ENCODE measurements at places on chromosomes 2 and 18. TPM values are rescaled to one million over a fixed set of nuclear protein-coding genes. Genes with fewer than 3 reads are reported as not detected.

Gene GKN2
- not detected for total RNA-seq

Gene MYO3B
- total RNA-seq, result 0.23 TPM

Gene HOXD13
- not detected for total RNA-seq

Gene REG1B
- total RNA-seq, result 8.1 TPM

Gene PSMA8
- not detected for total RNA-seq

Gene HRH4
- total RNA-seq, result not detected

Gene SNRPD1
- total RNA-seq, result 29.9 TPM

Gene FOXD4L1
- 0.17 TPM for total RNA-seq

Gene DES
- 3,602 TPM for total RNA-seq

Gene DPP4
- 28.1 TPM for total RNA-seq

Gene C18orf54
- 1.3 TPM for total RNA-seq

Gene DHX57
- 15.7 TPM for total RNA-seq

Gene CPSF3
- total RNA-seq, result 24.3 TPM

Gene MGAT5
- 152 TPM for total RNA-seq

Gene ZNF396
- total RNA-seq, result 3.3 TPM

Gene L3MBTL4
- 16.1 TPM for total RNA-seq

Gene ABCG5
- total RNA-seq, result 3.1 TPM

Gene CNGA3
- not detected for total RNA-seq
